ENCODE measurements at places on chromosomes 3 and 15.
A peak's percentile ranks its signal among the peaks of the same experiment; 100 is the strongest.

GRCh38 chr15:80977627-80978036 is 12.0 kb downstream of the MESD start:
- peak; percentile 69 for DNase-seq

GRCh38 chr3:42970976-42971772 is 7.9 kb upstream of the GASK1A start:
- DNase-seq = no peak

GRCh38 chr3:121878411-121878810 is 15.8 kb upstream of the SLC15A2 start:
- no peak for DNase-seq

DNA sequence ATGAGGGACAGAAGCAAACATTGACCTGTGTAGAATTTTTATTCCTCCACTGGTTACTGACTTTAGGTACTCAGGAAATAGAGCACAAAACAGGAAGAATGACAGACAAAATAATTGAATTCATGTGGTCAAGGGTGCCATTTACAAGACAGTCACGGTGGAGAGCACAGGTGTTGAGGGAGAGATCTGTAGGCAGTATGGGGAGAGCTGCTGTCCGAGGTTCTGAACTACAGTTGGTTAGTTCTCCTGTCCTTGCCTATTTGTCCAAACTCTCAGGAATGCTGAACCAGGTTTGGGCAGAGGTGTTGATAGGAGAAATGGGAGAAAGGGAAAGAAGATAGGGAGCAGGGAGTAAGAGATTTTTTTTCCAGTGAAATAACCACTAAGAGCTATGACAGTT is 178.5 kb upstream of the ZBTB20 start:
- peak; percentile 14 for DNase-seq

- DNase-seq = no peak
These were observed 77.3 kb upstream of the MAGI1 start for GRCh38 chr3:66115858-66116654.

DNA sequence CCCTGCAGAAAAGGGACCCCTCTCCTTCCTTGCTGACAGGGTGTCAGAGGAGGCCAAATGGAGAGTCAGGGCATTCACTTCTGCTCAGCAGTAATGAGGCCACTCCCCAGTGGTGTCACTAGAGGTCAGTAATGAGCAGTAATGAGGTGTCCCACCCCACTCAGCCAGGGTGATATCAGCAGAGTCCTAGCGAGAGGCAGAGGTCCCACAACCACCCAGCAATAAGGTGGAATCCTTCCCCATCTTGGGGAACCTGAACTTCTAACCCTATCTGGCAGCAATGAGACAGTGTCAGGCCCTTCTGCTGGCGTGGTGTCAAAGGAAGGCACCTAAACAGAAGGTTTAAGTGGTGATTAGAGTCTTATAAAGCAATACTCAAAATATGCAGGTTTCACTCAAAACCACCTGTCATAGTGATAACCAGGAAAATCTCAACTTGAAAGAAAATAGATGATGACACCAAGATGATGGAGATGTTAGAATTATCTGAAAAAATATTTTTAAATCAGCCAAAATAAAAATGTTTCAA is 12.9 kb downstream of the OCA2 start:
- peak; percentile 79 for DNase-seq

- DNase-seq = no peak
These were observed 576 bp upstream of the RPAP1 start for GRCh38 chr15:41544650-41545015.

GRCh38 chr15:35689266-35689665 is 143.3 kb upstream of the DPH6 start:
- no peak for DNase-seq

- DNase-seq = no peak
These were observed 7.1 kb upstream of the TP63 start for GRCh38 chr3:189624130-189624529.

Data from hematopoietic multipotent progenitor cell treated with erythropoietin and hydrocortisone succinate and interleukin-3 and kit ligand, for 8 days (in vitro differentiated cells).